ENCODE measurements at places on chromosomes 16 and 17.

- DNase-seq: peak; percentile 35
Measured at GRCh38 chr17:64218066-64218465, 45.0 kb downstream of the TEX2 start.

- peak; percentile 76 for DNase-seq
Measured at GRCh38 chr16:71722801-71723536, 1.5 kb downstream of the PHLPP2 start.

- no peak for DNase-seq
Measured at GRCh38 chr16:30585022-30585399, 486 bp downstream of the ZNF785 start.

GRCh38 chr17:3761036-3761917 is 37.6 kb downstream of the HASPIN start:
- DNase-seq: no peak

GRCh38 chr17:82964851-82965341 is 114.5 kb upstream of the METRNL start:
- DNase-seq: no peak

- no peak for DNase-seq
Measured at GRCh38 chr17:13244513-13244912, 226.7 kb upstream of the ELAC2 start.

DNA sequence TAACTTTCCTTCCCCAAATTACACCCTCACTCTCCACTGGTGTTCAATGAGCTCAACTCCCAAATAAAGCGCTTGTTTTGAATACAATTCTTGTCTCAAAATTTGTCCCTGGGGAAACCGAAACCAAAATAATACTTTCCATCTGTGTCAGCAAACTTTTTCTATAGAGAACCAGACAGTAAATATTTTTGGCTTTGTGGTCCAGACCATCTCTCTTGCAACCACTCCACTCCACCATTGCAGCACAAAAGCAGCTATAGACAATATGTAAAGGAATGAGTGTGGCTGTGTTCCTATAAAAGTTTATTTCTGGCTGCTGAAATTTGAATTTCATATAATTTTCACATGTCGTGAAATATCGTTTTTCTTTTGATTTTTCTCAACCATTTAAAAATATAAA is 84.6 kb upstream of the ERCC4 start:
- DNase-seq: no peak

- DNase-seq: no peak
Measured at GRCh38 chr17:19753661-19754463, 5.8 kb upstream of the ALDH3A1 start.

DNA sequence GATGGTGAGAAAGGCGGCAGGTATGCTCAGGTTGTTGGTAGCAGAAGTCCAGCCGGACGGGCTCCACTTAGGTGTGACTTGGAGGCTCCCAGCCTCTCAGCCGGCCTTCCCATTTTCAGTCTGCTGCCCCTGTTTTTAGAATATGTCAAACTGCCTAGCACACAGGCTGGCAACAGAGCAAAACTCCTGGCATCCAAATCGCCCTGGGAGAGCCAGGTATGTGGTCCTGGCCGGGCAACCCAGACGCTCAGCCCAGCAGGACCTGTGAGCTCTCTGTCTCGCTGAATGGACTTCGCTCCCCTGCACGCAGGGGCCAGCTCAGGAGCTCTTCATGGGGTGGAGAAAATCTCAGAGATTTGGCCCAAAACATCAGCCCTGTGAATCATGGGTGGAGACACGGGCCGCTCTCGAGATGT is 147.9 kb upstream of the CHMP6 start:
- no peak for DNase-seq

GRCh38 chr17:13646969-13647542 is 45.3 kb upstream of the HS3ST3A1 start:
- DNase-seq: no peak

- DNase-seq: peak; percentile 77
Measured at GRCh38 chr16:84084570-84085270, 32.0 kb downstream of the MBTPS1 start.

- DNase-seq: no peak
Measured at GRCh38 chr17:45841186-45841585, 3.5 kb upstream of the SPPL2C start.

GRCh38 chr16:54597222-54597621 is 310.6 kb upstream of the IRX3 start:
- no peak for DNase-seq

DNA sequence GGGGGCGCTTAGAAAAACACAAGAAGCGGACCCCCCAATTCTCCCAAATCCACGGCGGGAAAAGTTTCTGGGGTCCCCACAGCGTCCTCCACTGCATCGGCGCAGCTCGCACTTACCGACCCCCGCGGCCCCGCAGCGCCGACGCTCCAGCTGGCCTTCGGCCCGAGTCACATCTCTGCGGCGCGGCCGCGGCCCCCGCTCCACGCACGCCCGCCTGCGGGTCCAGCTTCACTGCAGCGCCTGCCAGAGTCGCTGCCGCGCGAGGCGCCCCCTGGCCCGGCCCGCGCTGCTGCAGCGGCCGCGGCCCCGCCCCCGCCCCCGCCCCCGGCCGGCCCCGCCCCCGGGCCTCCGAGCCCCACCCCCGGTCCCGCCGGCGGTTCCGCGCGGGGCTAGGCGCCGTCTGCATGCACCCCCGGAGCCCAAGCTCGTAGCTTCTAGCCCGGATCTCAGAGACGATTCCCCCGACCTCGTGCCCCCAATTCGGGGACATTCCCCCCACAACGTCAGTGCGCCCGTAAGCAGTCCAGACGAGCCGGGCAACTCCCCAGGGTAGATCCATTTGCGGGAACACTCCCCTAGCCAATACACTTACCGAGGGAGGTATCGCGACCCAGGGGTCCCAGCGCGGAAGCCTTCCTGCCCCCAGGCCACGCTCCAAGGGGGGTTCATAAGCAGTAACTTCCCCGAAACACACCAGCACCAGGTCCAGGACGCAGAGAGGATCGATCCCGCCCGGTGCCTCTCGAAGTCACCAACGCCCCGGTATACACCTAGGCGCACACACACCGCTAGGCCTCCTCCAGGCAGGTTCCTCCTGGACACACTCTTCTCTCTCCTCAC is at the start of gene GPRC5B:
Gene GPRC5B (minus strand): TSS at position 238 of the 840 bp plus-strand sequence. CDS start 12,003 bp downstream, outside the sequence.
- DNase-seq: peak; percentile 63

GRCh38 chr17:55334285-55334684 is 69.5 kb downstream of the HLF start:
- DNase-seq: no peak

DNA sequence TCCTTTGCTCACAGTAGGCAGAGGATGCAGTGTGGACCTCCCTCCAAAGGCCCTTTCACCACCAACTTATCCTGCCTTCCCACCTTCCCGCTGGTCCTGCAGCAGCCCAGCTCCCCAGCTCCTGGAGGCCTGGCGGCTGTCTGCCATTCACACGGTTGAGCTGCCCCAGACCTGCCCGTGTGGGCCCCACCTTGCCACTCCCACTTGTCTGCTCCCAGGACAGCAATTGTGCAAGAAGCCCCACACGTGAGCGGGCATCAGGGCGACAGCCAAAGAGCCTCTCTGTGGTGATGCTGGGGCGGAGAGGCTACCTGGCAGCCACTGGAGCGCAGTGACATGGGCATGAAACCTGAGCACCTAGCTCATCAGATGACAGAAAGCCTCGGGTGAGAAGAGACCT is 248.6 kb upstream of the MAF start:
- DNase-seq: no peak

GRCh38 chr16:53220585-53220984 is 165.8 kb downstream of the CHD9 start:
- no peak for DNase-seq

- DNase-seq: no peak
Measured at GRCh38 chr16:49473131-49473530, 99.5 kb downstream of the C16orf78 start.

DNA sequence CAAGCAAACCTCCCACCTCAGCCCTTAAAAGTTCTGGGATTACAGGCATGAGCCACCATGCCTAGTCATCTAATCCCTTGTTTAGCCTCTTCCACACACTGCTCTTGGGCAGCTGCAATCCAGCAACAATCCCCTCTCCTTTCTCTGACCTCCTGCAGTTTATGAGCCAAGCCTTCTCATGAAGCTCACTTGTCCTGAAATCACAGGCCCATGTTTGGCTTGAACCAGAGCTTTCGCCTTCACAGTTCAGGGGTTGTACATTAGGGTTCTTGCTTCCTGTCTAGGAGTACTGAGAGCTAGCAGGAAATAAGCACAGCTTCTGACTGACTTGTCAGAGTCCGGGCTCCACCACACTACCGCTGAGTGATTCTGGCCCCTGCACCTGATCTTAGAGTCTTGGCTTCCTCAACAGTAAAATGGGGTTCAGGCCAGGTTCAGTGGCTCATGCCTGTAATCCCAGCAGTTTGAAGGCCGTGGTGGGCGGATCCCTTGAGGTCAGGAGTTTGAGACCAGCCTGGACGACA is 16.3 kb downstream of the ERAL1 start:
- DNase-seq: peak; percentile 60

DNA sequence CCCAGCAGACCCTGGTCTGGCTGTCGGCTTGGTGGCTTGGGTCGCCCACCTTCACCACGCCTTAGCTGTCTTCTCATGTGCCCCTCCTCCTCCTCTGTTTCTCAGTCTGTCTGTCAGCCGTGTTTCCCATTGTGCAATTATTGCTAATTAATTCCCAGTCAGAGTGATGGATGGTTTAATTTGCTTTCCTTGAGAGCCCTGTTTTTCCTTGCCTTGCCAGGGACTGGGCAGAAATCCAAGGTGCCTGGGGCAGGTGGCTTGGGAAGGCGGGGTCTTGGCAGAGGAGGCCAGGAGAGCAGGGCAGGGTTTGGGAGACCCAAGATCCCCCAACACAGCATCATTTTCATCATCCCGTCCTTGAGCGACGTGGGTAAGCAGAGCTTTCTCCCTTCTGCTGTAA is 21.3 kb downstream of the NECAB2 start:
- no peak for DNase-seq

DNA sequence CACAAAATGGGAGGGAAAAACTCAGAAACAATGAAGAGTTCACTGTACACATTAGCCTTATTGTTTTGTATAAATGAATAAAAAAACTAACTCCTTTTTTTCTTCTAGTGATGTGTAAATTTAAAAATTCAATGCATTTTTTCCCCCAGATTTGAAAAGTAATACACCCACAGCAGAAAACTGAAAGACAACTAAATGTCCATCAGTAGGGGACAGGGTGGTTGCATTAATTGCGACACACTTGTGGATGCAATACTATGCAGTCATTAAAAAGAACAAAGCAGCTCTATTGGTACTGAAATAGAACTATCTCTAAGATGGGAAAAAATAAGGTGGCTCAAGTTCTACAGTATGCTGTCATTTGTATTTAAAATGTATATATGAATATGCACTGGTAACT is 13.7 kb upstream of the WIPI1 start:
- DNase-seq: no peak

GRCh38 chr17:19762515-19762961 is 14.4 kb upstream of the ALDH3A1 start:
- peak; percentile 80 for DNase-seq

GRCh38 chr16:53866520-53866919 is 162.6 kb downstream of the FTO start:
- DNase-seq: no peak

- no peak for DNase-seq
Measured at GRCh38 chr17:74833501-74834377, 25.9 kb downstream of the GRIN2C start.

GRCh38 chr17:7632492-7632894 is 2.6 kb downstream of the SHBG start:
- DNase-seq: peak; percentile 44

DNA sequence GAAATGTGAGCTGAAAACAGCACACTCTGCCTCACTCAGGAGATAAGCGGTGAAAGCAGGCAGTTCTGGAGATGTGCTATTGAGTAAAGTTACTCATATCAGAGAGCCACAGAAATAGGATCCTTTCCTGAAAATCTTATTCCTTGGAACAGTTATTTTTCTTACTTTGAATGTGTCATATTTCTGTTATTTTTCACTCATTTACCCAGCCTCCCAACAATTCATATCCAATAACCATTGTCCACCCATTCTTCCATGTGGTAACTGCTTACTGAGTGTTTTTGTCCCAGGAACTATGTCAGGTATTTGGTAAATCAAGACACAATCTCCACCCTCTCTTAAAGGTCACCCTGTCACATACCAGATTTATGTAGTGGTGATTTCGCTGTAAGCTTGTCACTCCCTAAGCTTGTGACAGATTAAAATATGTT is 144.9 kb downstream of the PARN start:
- DNase-seq: no peak

DNA sequence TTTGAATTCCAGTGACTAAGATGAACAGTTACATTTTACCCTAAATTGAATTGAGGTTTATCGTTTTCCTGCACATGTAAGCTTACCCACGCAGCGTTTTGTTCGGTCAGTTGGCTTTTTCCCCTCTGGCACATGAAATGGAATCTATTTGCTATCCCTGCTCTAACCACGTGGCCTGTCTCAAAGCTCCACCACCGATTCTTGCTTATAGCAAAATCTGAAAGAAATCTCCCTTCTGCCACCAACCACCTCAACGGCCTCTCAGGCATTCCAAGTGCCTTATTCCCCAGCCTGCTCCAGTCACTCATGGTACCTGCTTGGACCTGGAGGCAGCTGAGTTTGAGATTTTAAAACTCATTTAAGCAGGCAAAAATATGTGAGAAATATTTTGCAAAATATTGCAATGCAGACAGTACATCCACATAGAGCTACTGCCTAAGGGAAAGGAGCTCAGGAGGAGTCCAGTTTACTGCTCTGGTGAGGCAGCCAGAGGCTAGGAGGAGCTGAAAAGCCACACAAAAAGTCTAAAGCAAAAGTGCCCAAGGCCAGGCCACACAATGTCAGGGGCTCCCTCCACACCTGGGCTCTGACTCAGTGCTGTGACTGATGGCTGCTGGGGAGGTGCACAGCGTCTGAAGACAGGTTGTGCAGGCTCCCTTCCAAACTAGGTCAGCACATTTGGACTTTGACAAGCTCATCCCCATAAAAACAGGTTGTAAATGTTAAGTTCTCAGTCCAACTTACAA is 26.4 kb downstream of the ARHGAP17 start:
- DNase-seq: peak; percentile 42

GRCh38 chr17:8563024-8563776 is 67.3 kb downstream of the MYH10 start:
- no peak for DNase-seq

DNA sequence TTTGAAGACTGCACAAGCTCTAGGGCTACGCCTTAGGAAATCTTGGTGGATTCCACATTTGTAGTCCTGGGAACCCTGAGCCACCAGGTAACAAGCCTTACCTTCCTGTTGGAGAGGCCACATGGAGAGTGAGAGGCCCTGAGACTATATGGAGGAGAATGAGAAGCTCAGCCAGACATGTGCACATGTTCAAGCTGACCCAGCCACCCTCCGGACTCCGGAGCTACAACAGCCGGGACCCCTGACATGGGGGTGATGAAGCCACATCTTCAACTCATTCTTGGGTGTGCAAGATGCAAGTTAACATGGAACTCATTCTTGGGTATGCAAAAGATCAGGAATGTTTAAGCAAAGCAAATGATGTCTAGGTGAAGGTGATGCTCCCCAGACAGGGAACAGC is 62.7 kb downstream of the GNA13 start:
- no peak for DNase-seq

GRCh38 chr16:14634389-14634725 is 1.6 kb downstream of the BFAR start:
- DNase-seq: no peak

DNA sequence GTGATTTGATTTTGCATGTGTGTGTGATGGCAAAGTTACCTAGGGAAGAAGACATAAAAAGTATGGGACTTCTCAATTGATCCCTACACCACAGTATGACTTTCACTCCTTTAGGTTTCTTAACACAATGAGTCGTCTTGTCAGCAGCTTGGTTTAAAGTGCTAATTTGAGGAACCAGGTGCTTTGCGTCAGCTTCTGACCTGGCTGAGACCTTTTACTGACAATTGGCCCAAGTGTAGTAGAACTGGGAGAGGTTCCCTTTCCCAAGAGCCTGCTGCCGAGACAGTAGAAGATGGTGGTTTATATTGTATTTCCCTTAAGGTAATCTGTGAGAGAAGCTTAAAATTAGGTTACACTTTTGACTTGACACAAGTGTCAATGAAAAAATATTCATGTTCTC is 54.9 kb downstream of the LDHD start:
- no peak for DNase-seq
